ENCODE measurements at places on chromosomes 6 and 20. TPM values are rescaled to one million over a fixed set of nuclear protein-coding genes. Genes with fewer than 3 reads are reported as not detected.

The BTN1A1 gene
- 0.11 TPM for total RNA-seq

The SUMO4 gene
- total RNA-seq = 4.7 TPM

The MYLK4 gene
- total RNA-seq = 0.11 TPM

The HMGCLL1 gene
- not detected for total RNA-seq

DNA sequence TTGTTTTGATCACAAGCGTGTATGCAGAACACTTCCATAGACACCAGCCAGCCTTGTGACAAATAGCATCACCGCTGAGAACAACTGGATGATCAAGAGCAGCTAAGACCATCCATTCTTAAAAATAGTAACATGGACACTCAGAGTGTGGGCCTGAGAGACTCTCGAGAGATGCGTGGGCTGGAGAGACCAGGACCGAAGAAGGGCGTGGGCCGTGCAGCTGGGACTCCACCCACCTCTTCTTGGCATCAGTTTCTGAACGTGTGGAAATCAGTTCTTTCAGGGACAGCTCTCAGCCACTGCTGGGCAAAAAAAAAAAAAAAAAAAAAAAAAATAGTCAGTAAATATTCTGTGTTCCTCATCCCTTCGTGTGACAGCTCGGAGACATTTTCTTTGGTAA is 314.5 kb upstream of the CDH4 start:
- DNase-seq = no peak

The CABLES2 gene
- total RNA-seq = 4.5 TPM

GRCh38 chr6:18415207-18415606 is 28.1 kb downstream of the RNF144B start:
- no peak for DNase-seq

DNA sequence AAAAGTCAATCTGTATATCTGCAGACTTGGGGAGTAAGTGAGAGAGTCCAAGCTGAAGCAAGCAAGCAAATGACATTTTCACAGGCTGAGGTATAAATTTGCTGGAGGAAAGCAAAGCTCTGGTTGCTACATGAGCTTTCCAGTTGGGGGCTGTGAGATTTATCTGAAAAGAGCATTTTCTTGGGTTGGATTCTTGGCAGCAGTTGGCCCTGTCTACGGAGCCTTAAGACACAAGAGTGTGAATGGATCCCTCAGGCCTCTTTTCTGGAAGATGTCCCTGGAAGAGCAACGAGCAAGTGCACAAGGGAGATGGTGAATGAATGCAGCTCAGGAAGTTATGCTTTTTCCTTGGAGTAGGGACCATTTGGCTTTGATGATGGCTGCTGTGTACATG is 30.8 kb downstream of the ISM1 start:
- DNase-seq = no peak

The SLC22A2 gene
- not detected for total RNA-seq

DNA sequence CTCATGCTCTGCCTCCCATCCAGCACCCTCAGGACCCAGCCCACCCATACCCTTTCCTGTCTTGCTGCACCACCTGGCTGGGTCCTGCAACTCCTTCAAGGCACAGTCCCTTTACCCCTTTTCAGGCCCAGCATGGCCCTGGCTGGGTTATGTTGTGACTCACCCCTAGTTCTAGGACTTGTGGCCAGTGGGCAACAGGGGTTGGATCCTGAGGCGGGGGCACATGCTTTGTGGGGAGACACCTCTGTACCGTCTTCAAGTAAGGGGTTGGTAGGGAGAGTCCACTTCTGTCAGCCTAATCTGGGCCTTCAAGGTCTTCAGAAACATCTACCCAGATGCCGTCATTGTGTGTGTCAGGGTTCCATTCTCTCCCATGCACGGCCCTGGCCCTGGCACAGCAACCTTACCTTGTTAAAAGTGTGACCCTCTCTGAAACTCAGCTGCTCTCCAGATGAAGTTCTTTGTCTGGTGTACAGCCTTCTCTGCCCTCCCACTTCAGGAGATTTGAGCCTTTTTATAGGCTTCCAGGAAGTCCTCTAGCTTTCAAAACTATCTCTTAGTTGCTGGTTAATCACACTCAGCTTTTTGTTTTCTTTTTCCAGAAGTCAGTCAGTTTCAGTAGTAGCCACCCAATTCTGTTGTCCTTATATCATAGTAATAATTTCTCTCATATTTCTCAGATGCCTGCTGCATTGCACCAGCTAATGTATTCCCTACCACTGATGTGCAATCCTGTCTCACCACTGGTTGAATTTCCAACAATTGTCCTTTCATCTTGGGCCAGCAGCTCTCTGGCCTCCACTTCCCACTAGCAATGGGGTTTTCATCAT is 107.3 kb downstream of the NRN1 start:
- no peak for DNase-seq

GRCh38 chr6:110618591-110619267 is 142.3 kb upstream of the SLC22A16 start:
- no peak for DNase-seq

DNA sequence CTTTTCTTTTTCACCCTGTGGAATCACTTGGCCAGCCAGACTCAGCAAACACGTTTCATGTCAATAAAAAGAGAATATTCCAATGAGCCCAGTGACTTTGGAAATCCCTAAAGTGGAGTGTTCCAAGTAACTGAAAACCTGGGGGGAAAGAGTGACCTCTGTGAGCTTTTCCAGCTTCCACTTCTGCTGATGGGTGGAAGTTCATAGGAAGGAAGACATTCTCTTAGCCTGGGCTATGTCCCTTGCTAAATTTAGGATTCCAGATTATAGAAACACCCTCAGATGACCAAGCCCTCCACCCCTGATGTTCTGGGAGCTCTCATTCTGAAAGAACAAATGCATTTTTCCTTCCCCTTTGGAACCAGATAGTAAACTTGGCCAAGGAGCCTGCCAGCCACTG is 44.8 kb upstream of the EDN1 start:
- no peak for DNase-seq

The SNAI1 gene
- total RNA-seq = 1.4 TPM

DNA sequence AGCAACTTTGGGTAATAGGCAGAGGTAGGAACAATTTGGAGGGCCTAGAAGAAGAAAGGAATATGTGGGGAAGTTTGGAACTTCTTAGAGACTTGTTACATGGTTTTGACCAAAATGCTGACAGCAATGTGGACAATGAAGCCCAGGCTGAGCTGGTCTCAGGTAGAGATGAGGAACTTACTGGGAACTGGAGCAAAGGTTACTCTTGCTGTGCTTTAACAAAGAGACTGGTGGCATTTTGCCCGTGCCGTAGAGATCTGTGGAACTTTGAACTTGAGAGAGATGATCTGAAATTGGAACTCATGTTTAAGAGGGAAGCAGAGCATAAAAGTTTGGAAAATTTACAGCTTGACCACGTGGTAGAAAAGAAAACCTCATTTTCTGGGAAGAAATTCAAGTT is 28.3 kb upstream of the TMEM200A start:
- no peak for DNase-seq

GRCh38 chr6:152050451-152051195 is 243.1 kb downstream of the ESR1 start:
- DNase-seq = no peak

The RAD21L1 gene
- 0.25 TPM for total RNA-seq

GRCh38 chr6:41284726-41285125 is 1.8 kb downstream of the TREM1 start:
- no peak for DNase-seq

The ADGRF5 gene
- not detected for total RNA-seq

GRCh38 chr20:51679254-51679921 is 88.8 kb downstream of the ATP9A start:
- no peak for DNase-seq

DNA sequence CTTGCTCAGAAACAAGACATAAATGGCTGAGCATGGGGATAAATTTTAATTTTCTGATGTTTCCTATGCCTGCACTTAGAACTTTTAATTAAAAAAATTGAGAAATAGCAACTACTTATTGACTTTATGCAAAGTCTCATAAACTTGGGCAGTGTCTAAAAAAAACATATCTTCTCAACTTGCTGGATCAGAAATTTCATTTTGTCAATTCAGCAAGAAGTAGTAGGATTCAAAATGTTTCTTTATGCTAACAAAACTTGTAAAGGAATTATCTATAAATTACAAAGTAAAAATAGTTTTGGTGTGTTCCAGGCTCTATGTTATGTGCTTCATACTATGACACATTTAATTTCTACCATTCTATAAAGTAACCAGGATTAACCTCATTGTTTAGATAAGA is 562.2 kb upstream of the IMPG1 start:
- no peak for DNase-seq

- no peak for DNase-seq
Observed at GRCh38 chr6:17962436-17963031, 24.9 kb downstream of the KIF13A start.

GRCh38 chr6:98092331-98092730 is 742.0 kb upstream of the POU3F2 start:
- DNase-seq = no peak
